ENCODE measurements at places on chromosomes 2 and 18.
A peak's percentile ranks its signal among the peaks of the same experiment; 100 is the strongest.

- no peak for DNase-seq
Measured at GRCh38 chr18:44497311-44497710, 183.4 kb upstream of the SETBP1 start.

GRCh38 chr2:232038881-232039485 is 77.5 kb downstream of the DIS3L2 start:
- DNase-seq, result no peak

DNA sequence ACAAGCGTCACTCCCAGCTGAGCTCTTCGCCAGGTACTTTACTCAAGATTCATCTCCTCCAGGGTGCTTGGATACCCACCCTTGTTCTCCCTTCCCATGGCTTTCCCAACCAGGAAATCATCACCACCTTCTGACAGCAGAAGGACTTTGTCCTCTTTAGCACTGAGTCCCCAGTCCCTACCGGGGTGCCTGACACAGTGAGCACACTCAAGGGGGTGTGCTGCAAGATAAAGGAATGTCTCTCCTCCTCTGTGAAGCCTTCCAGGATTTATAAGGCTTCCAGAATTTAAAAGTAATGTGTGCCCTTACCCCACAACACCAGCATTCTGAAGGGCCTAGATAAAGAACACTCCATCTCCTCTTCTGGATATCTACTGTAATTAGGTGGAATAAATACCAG is 39.6 kb downstream of the ACVR1 start:
- DNase-seq, result no peak

- DNase-seq, result no peak
Measured at GRCh38 chr2:130376433-130377293, 20.8 kb downstream of the PTPN18 start.

DNA sequence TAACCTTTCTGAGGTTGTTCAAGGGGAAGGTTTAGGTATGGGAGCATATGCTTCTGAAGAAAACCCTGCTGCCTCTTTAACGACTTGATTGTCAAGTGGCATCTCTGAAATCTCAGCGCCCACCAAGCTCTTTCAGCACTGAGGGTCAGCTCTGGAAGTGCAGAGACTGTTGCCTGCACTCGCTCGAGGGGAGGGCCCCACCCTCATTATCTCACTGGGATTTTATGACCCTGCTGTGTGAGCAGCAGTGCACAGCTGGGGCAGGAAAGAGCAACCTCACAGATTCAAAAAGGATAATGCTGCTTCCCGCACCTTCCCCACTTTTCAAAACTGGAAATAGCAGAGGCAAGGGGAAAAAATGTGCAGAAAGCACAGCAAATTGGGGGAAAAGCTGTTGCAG is 56.9 kb upstream of the SPRED2 start:
- no peak for DNase-seq

DNA sequence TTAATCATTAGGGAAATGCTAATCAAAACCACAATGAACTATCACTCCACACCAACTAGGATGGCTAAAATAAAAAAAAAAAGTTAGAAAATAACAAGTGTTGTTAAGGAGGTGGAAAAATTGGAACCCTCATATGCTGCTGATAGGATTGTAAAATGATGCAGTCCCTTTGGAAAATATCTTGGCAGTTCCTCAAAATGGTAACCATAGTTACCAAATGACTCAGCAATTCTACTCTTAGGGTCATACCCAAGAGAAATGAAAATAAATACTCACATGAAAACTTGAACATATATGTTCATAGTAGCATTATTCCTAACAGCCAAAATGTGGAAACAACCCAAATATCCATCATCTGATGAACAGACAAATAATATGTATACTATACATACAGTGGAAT is 15.7 kb upstream of the ACVR2A start:
- no peak for DNase-seq

DNA sequence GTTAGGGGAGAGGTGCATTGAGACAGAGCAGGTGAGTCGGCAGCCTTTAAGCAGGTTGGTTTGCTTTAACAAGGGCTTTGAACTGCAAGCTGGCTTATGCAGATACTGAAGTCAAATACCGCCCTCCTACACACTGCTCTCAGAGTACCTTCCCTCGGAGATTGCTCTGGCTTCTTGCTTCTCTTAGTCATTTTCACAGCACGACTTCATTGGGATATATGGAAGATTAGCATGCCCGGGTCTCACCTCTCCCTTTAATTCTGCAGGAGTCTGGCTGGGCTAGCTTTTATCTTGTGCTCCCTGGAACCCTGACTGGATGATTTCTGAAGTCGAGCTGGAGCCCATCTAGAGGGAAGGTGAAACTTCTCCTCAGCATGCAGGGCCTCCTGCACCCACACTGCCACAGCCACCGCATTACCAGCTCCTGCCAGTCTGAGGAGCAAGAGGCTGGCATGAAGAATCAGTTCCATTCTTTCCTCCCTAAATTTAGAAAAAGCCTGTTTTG is 395.5 kb upstream of the HNRNPA3 start:
- DNase-seq, result no peak

DNA sequence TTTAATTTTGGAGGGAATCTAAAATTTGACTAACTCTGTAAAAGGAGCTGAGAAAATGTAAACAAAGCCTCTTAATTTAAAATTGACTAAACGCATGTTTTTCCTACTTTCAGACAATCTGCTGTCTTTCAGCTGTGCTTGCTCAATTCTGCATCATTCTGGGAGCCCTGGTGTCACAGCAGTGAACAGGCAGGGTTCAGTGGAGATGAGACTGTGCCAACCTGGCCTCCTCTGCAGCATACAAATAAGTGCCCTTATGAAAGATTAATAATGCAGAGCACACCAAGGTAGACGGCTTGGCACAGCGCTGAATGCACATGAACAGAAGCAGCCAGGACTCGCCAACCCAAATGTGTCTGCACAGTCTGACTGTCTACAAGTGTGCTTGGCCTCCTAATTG is 222.0 kb upstream of the CHAC2 start:
- DNase-seq, result no peak

- no peak for DNase-seq
Measured at GRCh38 chr2:67489396-67489795, 92.3 kb downstream of the ETAA1 start.

DNA sequence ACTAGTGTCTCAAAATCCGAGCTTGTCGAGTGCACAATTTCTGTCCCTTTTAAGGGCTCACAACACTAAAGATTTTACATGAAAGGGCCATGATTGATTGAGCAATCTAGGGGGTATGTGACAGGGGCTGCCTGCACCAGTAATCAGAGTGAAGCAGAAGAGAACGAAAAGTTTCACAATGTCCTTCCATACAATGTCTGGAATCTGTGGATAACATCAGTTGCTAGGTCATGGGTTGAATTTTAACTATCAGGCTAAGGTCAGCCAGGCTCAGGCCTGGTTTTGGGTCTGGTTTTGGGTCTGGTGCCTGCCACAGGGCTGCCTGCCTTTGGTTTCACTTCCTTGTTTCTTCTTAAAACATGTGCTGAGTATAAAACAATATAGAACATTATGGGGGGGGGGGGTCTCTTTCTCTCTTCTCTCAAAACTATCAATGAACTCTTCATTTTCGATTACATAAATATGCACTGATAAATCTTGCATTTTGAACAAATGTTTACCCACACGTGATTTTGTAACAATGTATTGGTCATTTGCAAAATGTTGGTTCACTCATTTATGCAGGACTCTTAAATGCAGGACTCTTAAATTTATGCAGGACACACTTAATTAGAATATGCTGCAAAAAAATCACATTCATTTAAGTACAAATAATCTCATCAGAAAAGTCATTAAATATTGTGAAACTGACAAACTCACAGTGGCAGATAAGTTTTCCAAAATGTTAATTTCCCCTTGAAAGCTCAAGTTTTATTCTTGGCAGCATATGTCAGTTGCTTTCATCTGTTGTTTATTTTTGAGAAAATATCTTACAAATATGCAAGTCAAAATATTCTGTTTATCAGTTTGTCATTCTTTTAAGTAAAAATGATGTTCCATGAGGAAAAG is 290.5 kb upstream of the KYNU start:
- DNase-seq, result no peak

GRCh38 chr2:187320846-187321245 is 127.2 kb downstream of the CALCRL start:
- DNase-seq, result no peak

DNA sequence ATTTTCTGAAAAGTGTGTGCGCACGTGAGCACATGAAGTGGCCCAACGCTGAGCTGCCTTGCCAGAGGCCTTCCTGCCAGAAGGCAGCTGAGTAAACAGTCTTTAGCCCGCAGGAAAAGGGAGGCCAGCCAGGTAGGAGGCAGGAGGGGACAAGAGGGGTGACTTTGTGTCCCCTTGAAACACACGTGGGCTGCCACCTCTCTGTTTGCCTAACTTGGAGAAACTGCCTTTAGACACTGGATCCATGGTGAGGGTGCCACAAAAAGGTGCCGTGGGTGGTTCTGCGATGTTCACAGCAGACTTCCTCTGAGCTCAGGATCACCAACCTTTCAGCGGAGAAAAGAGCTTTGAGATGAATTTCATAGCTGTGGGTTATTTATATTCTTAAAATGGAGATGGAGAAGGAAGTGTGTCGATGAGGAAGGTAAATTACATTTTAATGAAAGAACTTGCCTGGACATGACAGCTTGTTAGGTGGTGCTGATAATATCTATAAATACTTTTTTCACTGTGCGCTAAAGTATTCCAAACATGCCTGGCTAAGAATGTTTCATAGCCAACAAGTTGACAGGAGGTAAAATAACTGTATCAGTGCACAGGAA is 36.6 kb upstream of the ASB1 start:
- no peak for DNase-seq

DNA sequence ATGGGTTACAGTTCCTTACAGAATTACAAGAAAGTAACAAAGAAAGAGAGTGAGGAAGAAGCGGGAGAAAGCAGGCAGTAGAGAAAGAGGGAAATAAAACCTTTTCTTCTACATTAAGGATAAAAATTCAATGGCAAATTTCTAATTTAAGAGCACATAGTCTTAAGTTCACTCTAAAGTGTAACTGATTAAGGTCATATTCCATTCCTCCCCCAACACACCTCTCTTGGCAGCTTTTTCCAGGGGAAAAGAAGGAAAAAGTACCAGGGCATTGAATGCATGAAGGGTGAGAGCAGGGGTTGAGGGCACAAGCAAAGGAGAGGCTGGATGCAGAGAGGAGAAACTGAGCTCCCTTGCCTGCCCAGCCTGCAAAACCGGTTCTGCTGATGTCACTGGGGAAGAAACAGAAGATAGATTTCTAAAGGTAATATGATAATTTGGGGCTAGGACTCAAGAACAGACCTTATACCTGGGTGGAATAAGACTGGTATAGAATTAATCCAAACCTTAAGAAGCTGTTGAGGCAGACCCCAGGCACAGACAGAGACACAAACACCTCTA is 4.6 kb downstream of the ACMSD start:
- no peak for DNase-seq

- DNase-seq, result peak; percentile 8
Measured at GRCh38 chr18:14086458-14087231, 45.6 kb downstream of the ZNF519 start.

DNA sequence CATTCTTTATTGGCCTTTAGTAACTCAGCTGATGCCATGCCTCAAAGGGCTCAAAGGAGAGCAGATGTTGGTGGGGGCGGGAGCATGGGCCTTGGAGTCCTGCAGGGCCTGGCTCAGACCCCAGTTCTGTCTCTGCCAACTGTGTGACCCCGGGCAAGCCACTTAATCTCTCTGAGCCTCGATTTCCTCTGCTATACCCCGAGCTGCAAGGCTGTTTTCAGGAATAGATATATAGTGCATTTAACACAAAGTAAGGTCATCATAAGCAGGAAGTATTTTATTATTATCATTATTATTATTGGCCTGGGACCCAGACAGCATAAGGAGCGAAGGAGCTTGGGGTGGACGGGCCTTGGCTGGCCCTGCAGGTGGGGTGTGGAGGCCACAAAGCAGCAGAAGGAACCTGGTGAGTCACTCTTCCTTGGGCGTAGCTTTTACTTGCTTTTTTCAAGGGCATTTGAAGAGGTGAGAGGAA is 162.7 kb downstream of the INHBB start:
- no peak for DNase-seq

- no peak for DNase-seq
Measured at GRCh38 chr2:190911813-190912212, 31.2 kb downstream of the GLS start.

DNA sequence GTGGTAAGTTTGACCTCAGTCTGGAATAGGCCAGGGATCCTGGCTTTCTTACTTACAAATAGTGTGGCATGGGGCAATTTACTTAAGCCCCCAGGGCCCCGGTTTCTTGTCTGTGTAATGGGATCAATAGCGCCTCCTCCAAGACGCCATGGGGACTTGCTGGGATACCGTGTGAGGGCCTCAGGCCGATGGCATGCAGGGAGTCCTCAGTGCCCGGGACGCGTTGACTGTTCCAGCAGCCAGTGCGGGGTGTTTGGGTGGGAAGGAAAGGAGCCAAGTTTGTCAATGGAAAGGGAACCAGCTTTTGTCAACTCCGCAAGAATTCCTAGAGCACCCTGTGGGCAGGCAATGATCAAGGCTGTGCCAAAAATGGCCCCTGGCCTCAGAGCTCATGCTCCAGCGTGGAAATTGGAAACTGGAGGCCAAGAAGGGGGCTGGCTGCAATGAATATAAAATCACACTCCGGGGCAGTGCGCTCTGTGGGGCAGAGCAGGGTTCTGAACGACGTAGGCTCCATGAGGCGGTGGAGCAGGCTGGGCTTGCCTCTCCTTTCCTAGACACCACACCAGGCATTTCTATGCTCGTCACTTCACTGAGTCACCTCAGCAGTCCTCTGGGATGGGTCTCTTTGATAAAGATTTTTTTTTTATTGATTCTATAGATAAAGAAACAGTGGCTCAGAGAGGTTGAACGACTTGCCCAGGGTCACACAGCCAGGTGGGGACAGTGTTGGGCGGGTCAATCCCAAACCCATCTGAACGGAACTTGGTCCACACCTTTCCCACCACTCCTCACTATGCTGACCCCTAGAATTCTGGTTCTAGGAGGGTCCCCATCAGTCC is 56.7 kb upstream of the ASAP2 start:
- no peak for DNase-seq

GRCh38 chr2:127046579-127046978 is 60.4 kb downstream of the BIN1 start:
- DNase-seq, result no peak

- no peak for DNase-seq
Measured at GRCh38 chr2:65867446-65867845, 435.0 kb upstream of the SPRED2 start.

GRCh38 chr2:25281522-25281921 is 60.2 kb downstream of the DNMT3A start:
- no peak for DNase-seq

DNA sequence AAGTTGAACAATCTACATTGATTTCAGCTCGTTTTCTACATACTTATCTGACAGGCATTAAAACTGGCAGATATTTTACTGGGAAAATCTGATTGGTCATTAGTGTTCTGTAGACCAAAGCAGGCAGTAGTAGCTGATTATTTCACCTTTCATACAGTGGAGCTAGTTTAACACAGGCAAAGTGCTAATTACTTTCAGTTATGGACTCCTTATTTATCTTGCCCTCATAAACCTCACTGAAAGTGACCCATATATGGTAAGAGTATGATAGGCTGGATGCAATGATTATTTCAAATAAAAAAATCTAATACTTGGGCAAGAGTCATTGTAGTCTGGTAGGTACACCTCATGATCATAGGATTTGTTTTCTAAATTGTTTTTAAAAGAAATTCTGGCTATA is 129.7 kb downstream of the MYO1B start:
- DNase-seq, result no peak

- no peak for DNase-seq
Measured at GRCh38 chr18:61824733-61825363, 68.0 kb downstream of the RNF152 start.

GRCh38 chr2:101478181-101479001 is 3.5 kb upstream of the RFX8 start:
- DNase-seq, result no peak

All from GM04503 (cell line).